ENCODE measurements at places on chromosomes 7 and 10.
A peak's percentile ranks its signal among the peaks of the same experiment; 100 is the strongest.

DNA sequence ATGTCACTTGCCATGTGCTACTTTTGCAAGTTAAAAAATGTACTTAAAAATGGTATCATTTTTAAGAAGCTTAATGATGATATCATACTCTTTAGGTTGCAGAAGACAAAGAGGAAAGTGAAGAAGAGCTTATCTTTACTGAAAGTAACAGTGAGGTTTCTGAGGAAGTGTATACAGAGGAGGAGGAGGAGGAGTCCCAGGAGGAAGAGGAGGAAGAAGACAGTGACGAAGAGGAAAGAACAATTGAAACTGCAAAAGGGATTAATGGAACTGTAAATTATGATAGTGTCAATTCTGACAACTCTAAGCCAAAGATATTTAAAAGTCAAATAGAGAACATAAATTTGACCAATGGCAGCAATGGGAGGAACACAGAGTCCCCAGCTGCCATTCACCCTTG is 6.1 kb downstream of the LMOD2 start:
- no peak for DNase-seq

DNA sequence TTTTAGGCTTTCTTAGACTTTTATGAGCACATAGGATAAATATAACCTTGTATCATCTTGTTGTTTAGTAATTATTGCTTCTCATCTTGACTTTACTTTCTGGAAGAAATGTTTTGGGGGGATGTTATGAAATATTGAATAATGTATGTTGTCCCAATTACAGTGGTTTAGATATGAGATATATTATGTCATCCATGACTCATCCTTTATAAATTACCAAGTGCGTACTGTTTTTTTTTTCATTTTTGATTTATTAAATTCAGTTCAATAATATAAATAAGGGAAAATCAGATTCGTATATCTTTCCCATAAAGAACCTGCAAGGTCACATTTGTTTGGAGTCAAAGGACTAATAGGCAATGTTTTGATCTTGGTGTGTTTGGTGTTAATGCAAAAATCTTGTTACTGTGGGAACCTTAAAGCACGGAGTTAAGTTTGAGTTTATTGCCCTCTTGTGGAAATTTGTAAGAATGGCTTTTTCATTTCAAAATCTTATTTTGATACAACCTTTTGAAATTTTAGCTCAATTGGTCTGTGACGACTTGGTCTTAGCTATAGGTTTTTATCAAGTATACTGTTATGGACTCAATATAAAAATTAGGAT is 108.6 kb downstream of the SRI start:
- DNase-seq, result peak; percentile 46

DNA sequence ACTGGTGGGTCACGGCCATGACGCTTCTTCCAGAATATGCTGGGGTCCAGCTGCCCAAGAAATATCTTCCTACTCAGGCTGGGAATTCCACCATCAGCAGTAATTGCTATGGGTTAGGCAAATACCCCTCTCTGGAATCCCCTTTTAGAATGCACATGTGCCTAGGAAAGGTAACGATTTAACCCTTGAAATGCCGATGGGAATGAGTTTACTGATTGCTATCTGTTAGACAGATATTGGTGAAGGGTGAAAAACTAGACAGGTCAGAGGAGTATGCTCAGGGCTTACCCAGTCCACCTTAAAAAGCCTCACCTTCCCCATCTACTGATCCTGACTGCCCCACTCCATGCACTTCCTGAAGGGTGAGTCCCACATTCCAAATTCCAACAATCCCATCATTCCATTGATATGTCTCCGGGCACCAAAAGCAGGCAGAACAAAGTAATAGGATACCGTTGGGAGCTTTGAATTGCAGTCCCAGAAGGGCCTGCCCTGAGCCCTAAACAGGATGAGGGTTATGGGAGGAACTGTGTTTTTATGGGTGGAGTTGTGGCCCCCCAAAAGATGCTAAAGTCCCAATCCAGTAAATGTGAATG is 59.3 kb downstream of the DLG5 start:
- no peak for DNase-seq

GRCh38 chr10:117928741-117929140 is 118.0 kb downstream of the RAB11FIP2 start:
- no peak for DNase-seq

DNA sequence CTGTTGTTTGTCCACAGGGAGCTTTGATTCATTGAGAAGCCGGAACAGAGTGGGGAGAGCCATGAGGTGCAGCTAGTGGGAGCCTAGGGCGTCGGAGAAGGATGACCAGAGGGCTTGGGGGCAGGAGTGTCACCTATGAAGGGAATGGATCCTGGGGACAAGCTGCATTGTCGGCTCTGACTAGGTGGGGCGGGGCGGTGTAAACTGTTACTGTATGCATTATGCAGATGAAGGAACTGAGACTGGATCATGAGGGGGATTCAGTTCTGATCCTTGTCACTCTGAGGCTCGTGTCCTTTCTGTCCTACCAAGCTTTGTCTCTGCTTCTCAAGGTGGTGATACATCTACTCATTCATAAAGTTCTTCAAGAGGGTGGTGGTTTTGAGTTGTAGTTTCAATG is 39.9 kb upstream of the MMD2 start:
- no peak for DNase-seq

DNA sequence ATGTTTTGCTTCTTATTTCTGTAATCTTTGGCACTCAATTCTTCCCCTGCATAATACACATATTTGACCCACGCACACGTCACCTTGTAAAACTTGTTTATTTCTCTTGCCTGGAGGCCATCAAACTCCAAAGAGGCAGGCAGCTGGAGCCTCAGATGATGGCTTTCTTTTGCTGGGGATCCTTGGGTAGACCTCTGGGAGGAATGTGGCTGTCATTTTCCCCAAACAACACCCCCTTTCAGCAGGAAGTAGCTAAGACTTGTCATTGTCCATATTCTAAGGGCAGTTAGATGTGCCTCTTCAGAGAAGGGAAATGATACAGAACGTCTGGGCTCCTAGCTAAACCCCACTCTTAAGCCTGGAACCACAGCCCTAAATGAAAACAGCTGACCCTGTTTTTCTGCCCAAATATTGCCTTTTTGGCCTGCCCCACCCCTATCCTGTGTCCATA is 111.3 kb downstream of the ITGB8 start:
- DNase-seq, result no peak

GRCh38 chr7:121394709-121395140 is 1.4 kb downstream of the FAM3C start:
- DNase-seq, result no peak

DNA sequence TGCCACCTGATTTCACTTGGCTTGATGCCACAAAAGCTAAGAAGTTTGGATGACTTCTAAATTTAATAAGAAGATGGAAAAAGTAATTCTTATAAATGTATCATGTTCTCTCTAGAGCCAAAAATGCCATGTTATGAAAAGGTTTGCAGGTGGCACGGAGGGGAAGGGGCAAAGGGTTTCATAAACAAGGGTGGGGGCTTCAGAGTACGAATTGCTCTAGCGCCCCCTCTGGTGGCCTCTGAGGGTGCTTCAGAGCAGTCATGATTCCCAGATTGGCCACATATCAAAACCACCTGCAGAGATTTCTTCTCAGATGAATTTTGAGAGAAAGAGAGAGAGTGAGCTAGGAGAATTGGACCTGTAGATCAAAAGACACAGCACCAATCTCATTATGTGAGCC is 208.6 kb upstream of the YAE1 start:
- DNase-seq, result no peak

- no peak for DNase-seq
Observed at GRCh38 chr10:70828923-70829322, 13.2 kb downstream of the SGPL1 start.

DNA sequence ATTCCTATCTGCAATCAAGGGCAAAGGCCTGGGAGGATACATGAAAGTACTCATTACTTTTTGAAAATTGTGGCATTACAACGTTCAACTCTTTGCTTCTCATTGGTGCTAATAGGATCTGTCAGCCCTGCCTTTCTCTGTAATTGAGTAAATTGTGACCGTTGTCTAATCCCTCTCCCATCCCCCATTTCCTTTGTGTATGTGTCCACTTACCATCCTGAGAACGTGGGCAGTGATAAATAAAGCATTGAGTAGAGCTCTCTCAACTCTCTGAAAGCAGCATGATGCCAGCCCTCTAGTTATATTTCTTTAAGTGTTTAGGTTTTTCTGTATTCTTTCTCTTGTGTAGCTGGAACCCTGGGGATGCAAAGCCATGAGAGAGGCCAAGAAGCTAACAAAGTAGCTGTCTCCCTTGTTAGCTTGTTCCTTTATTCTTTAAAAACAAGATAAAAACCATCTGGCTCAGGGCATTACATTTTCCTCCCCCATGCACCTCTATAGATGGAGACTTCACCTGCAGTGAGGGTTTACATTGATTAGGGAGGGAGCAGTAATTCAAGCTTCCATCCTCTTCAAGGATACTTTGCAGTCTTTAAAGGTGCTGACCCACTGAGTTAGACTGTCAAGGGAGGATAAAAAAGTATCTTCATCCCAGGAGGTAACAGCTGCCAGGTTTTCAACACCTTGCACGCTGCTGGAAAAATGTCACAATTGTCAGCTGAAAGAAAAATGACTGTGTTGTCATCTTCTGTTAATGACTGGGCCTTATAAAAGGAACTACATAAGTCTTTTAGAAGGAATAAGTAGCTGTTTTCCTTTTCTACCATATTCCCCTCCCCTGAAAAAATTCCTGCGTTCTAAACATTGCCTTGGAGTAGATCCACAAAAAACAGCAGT is 112.3 kb downstream of the BTRC start:
- no peak for DNase-seq

DNA sequence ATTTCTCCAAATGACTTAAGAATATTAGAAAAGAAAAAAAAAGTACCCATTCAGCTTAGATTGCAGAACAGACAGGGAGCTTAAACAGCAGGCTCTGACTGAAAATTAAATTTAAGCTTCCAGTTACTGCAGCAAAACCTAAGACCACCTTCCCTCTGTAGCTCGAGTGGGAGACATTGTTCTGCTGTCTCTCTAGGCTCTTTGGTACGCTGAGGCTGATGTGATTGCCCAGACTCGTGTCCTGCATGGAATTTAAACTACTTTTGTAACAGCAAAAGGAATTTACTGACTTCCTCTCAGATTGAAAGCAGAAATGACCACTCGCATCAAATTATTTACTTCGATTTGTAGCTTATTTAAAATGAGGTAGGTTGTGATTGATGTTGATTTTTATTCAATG is 124.6 kb downstream of the LRRTM3 start:
- no peak for DNase-seq

GRCh38 chr10:3476640-3477448 is 304.3 kb upstream of the PITRM1 start:
- no peak for DNase-seq

DNA sequence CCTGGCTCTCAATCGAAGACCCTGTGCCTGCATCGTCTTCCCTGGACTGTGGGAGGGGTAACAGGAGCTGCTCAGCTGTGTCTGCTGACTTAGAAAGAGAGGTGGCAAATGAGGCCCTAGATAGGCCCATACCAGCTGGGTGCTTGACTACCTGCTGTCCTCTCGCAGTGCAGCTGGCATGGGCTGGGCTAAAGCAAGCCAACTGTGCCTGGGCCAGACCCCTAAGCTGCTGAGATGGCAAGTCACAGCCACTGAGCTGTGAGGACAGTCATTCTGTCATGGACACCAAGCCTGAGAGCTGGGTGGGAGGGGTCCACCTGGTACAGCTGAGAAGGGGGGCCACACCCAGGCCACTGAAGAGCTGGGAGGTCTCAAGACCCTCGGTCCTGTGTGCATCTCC is 45.8 kb upstream of the AQP1 start:
- no peak for DNase-seq

DNA sequence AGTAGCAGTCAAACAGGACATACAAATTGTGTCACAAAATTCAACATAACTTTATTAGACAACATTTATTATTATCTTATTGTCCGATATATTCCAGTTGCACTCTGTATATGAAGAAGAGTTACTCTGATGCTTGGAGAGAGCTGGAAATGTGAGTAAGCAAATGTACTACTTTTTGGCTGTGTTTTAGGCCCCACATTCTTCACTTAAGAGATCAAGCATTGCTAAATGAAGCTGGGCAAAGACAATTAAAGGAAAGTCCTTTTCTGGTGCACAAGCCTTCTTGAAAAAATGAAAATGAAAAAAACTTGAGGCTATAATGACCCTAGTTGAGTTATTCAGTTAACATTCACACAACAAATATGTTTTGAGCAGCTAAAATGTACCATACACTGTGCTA is 26.1 kb downstream of the MYPN start:
- DNase-seq, result no peak

- DNase-seq, result no peak
Observed at GRCh38 chr7:140390466-140391190, 7.7 kb downstream of the SLC37A3 start.

DNA sequence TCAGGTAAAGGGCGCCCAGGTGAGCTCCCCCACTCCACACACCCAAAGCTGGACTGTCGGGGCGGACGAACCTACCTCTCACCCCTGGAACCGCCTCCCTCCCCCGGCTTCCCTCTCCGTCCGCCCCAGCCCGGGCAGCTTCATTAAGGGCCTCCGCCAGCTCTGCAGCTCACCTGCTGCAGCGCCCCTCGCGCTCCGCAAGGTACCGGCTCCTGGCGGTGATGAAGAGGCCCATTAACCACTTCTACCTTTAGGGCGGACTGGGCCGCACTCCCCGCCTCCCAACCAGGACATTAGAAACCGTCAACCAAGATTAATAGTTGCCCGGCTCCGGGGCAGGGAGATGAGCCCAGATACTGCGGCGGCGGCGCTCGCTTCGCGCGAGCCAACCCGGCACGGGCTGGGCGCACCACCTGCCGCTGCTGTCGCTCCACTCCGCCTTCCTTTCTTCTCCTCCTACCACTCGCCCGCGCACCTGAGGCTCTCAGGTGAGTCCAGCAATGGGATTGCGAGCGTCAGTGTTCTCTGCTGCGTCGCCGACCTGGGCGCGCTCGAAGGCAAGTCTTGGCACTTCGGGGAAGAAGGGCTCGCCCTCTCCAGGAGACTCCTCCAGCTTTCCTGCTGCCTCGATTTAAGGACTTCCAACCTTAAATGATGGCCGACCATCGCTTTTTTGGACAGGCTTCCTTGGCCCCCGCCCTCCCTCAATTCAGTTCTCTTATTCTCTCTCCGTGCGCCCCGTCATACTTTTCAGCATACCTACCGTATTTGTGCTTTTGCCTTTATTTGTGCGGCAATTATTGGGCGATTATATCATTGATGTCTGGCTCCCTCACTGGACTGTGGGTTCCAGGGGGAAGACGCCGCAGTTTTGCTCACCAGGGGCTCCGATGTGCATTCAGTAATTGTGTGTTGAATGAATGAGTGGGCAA is 13.6 kb upstream of the KAZALD1 start:
- no peak for DNase-seq

GRCh38 chr10:5360318-5360915 is 4.3 kb upstream of the UCN3 start:
- no peak for DNase-seq

DNA sequence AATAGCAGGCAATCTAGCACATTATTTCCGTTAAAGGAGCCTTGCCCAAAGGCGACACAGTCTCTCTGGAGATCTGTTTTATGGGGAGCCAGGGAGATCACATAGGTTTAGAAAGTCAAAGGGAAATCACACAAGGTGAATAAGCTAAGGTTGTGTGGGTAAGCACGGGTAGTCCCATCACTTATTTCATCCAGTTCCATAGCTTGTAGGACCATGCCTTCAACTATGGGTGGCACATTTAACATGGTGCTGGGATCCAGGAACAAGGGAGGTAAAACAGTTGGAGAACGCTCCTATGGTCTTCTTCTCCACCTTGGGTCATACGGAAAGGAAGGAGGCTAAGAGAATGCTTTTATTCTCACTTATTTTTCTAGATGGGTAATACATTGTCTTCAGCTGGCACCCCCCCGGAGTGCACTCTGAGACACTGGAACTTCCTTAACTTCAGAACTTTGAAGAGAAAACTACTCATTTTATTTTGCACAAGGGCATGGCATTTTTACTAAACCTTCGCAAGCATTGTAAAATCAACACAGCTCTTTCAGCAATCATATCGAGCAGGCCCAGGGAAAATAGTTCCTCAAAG is 435.4 kb downstream of the KIF20B start:
- no peak for DNase-seq
